Right lung (tissue), 10 donors: ENCODE measurements at places on chromosomes 1 and 21.

DNA sequence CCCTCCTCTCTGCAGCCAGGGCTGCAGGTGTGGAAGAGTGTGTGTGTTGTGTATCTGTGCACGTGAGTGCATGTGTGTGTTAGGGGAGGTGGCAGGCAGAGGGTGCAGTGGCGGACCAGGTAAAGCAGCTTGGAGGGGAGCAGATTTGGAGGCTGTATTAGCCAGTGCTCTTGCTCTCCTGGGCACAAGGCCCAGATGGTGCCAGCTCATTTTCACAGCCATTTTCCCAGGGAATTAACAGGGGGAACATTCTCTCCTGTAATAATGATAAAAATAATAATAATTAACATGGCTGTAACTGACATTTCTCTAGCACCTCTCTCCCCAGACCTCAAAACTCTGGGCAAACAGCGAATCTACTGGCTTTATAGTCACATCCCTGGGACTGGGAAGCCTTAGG lies 43.6 kb downstream of the LRRN2 start:
- no peak for DNase-seq

- DNase-seq = no peak
Measured at GRCh38 chr1:54439550-54440223, 33.5 kb upstream of the SSBP3 start.

GRCh38 chr1:26189751-26190275 lies 589 bp upstream of the CATSPER4 start:
- DNase-seq = no peak

- DNase-seq = no peak
Measured at GRCh38 chr1:183993132-183993531, 44.4 kb downstream of the COLGALT2 start.

DNA sequence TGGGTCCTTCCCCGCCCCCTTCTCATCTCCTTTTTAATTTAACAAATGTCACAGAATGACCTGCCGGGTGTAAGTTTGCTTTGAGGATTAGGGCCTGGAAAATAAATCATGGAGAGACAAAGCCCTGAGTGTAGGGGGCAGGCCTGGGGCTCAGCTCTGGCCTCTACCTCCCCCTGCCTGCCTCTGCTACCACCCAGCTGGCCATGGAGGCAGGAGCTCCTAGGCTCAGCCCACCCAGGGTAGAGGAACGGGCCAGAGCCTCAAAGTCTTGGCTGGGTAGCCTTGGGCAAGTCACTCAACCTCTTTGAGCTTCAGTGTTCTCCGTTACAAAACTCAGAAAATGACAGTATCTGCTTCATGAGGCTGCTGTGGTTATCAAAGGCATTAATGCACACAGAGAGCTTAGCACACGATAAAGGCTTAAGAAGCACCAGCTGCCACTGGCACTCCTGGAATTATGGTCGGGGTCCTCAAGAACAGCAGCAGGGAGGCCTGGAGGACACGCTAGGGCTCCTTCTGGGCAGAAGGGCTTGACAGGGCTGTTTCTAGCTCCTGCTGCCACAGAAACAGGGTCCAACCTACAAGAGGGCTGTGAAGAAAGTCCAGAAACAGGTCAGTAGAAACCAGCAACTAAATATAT lies 39.0 kb downstream of the LRP8 start:
- no peak for DNase-seq

- no peak for DNase-seq
Measured at GRCh38 chr1:165772739-165773138, 4.1 kb upstream of the TMCO1 start.

DNA sequence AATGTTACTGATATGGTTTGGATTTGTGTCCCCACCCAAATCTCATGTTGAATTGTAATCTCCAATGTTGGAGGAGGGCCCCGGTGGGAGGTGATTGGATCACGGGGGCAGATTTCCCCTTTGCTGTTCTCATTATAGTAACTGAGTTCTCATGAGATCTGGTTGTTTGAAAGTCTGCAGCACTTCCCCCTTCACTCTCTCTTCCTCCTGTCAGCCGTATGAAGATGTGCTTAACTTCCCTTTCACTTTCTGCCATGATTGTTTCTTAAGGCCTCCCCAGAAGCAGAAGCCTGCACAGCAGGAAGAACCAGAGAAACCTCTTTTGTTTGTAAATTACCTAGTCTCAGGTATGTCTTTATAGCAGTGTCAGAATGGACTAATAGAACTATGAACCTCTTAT lies 28.4 kb downstream of the TRIM33 start:
- no peak for DNase-seq

- peak; percentile 81 for DNase-seq
Measured at GRCh38 chr1:62384276-62385005, 52.4 kb upstream of the USP1 start.

DNA sequence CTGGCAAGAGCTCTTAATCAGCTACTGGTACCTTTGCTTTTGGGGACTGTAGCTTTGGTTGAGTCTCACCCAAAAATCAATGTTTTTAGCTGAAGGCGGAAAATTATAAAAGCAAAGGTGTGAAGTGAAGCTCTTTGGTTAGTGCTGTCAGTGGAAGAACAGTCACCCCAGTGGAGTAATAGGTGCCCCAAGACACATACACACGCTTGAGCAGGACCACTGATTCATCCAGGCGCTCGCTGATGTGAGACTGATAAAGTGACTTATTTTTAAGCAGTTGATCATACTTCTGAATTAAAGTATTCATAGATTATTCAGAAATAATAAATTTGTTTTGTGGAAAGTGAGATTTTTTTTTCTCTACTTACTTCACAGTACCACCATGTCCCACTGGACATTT lies 37.1 kb downstream of the TGFB2 start:
- DNase-seq = no peak

GRCh38 chr1:13801232-13801631 lies 101.2 kb downstream of the PRDM2 start:
- no peak for DNase-seq

DNA sequence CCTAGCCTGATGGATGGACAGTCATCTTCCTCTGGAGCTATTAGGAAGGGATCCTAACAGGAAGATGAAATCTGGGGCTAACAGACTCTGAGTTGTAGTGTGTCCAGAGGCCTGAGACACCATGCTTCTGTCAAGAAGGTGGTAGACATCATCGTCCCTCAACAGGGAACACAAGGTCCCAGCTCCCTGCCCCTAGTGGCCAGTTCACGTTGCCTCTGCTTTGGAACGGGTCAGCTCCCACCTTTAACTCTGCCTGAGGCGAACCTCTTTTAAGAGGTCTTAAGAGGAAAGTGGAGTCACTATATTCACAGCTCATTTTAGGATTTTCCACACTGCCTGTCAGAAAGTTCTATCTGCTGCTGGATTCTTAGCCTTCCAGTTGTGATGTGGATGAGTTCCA lies 28.3 kb downstream of the LRRC71 start:
- DNase-seq = no peak

- no peak for DNase-seq
Measured at GRCh38 chr1:14949836-14950713, 203.5 kb upstream of the TMEM51 start.

DNA sequence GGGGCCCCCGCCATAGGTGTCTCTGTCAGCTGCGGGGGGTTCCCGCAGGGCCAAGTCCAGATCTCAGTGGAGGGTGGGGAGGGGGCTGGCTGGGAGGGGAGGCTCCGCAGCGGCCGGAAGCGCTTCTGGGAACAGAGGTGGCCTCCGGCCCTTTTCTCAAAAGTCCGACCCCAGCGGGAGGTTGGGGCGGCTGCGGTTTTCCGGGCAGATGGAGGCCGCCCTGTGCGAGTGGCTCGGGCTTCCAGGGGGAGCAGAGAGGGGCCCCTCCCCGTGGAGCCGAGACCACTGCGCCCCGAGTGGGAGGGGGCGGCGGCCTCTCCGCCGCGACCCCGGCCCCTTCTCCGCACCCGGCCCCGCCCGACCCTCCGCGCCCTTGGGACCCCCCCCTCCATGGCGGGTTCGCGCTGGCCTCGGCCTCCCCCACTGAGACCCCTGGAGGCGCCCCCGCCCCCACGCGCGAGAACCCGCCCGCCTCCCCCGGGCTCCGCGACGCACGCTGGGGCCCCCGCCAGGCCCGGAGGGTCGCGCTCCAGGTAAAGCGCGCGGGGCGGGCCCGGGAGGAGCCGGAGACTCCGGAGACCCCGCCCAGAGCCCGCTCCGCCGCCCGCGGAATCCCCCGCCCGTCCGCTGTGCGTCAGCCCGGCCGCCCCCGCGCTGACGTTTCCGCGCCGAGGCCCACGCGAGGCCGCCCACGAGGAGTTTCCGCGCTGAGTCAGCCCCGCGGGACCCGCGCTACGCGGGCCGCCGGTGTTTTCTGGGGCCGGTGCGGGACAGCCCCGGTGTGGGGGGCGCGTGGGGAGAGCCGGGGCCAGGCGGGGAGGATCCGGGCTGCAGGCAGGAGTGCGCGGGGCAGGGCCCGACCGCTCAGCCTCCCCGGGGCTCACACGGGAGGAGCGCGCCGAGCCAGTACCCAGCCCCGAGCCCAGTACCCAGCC lies 5.2 kb downstream of the TNFRSF18 start:
- peak; percentile 27 for DNase-seq

DNA sequence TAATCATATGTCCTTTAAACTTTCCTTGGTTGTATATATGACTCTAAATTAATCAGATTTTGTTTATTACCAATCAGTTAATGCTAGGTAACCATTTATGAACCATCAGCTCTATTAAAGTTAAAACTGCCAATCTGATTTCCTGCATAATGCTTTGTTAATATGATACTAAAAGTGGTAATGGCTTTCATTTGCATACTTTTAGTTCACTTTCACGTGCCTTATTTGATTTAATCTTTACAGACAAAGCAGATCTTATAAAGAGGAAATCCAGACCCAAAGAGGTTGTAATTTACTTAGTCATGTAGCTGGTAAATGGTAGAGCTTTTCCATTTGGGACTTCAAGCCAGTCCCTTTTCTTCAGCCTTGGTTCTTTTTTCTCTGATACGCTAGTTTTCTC lies 61.3 kb downstream of the CLIC4 start:
- no peak for DNase-seq

DNA sequence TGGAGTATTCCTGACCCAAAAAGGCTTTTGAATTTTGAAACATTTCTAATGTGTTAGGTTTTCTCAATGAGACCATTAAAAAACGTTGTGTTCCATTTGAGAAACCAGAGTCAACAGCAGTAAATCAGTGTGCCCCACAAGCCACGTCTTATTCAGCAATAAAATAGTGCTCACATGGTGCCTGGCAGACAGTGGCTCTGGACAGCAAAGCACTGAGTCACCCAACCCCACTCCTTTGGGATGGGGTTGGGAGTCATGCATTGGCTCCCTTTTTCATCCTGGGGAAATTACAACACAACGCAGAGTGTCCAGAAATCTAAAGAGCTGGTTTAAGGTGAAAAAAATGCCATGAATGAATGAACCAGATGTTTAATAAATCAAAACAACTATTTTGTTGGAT lies 46.5 kb downstream of the KCNJ15 start:
- no peak for DNase-seq

DNA sequence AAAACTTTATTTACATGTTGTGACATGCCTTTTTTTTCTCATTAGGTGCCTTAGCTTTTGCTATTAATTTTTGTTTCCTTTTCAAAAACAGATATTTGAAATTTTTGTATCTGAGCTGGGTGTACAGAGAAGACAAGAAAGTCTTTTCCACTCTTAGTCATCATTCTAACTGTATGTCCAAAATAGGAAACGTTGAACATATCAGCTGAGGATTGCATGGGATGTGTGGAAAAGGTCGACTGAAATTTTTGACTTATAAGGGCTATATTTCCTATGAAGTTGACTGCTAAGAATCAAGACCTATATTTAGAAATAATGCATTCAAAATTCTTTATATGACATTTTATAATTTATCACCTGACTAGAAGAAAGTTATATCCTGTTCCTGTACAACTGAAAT lies 270.0 kb upstream of the ZRANB2 start:
- no peak for DNase-seq

DNA sequence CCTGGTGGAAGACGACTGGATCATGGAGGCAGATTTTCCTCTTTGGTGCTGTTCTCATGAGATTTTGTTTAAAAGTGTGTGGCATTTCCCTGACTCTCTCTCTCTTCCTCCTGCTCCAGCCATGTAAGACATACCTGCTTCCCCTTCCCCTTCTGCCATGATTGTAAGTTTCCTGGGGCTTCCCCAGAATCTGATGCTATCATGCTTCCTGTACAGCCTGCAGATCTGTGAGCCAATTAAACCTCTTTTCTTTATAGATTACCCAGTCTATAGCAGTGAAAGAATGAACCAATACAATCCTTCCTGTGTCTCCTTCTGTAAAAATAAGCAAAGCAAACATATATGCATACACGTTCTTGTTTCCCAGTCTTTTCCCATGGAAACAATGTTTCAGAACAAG lies 273.2 kb downstream of the DYRK1A start:
- DNase-seq = no peak

GRCh38 chr1:27122652-27123051 lies 32.3 kb downstream of the SLC9A1 start:
- no peak for DNase-seq

GRCh38 chr1:58812926-58813325 lies 29.1 kb upstream of the JUN start:
- no peak for DNase-seq

DNA sequence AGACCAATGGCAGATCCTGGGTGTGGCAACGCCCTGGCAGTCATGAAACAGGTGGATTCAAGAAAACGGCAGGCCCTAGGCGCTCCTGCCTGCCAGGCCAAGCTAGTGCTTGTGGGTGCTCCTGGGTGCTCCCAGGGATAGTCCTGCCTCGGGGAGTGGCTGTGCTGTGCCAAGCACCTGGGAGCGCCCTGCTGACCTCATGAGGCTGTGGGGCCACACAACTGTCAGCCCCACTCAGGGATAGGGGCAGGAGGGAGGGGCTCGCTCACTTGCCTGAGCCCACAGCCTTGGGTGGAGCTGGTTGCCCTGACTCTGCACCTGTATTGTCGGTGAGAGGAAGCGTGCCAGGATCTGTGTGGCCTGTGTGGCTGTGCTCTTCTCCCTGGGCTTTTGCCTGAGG lies 9.4 kb downstream of the SNAP47 start:
- DNase-seq = no peak

- no peak for DNase-seq
Measured at GRCh38 chr1:179121159-179121938, 39.5 kb downstream of the TOR3A start.

DNA sequence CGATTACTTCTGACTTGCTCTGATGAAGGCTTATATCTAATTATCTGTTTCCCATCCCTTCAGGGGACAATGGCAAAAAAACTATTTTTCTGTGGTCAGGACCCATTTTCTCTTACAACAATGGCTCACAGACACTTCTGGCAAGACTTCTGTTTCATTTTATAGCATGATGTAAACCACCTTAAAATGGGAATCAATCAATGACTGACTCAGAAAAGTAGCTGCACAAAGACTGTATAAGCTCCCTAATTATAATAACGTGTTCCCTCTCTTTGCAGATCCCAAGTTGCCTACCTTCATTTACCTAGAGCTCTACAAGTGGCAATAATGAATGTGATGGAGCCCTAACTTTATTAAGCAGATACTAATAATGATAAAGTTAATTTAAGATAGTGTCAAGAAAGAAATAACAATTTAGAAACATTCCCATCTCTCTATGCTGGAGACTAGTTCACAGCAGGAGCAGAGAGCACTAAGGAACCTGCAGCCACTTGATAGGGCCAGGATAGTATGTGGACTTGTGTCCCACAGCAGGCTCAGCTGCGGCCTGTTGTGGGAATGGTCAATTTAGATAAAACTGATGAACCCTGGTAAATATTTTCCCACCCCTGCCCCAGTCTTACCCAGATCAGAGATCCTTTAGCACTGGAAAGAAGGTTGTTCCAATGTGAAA lies 538 bp downstream of the GBP2 start:
- no peak for DNase-seq
